ENCODE measurements at places on chromosomes 11 and 22. TPM values are rescaled to one million over a fixed set of nuclear protein-coding genes. Genes with fewer than 3 reads are reported as not detected.

Gene USH1C
- not detected for total RNA-seq

Gene AHNAK
- total RNA-seq, result 737 TPM

GRCh38 chr11:119878990-119879389 is 150.0 kb upstream of the NECTIN1 start:
- DNase-seq, result no peak

DNA sequence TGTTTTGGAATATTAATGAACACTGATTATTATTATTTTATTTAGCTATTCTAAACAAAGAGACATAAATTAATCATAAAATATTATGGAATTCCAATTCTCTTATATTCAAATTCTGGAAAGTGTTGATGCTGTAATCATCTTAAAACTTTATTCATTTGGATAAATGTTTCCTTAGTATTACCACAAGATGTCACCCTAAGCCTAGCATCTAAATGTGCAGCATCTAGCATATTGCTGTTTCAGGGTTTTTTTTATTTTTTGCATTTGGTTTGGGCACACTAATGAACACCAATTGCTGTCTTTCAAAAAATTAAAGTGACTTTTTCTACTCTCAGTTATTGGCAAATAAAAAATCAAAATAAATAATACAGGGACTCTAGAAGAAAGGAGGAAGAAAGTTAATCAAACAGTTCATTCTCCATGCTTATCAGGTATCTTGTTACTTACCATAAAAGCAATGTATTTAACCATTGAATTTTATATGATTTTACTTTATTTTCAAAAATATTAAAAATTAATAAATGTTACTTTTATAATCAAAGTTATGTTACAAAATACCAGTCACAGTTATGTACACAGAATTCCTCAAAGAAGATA is 31.8 kb downstream of the DLG2 start:
- DNase-seq, result peak; percentile 75

GRCh38 chr11:108501396-108501795 is 3.2 kb upstream of the POGLUT3 start:
- peak; percentile 14 for DNase-seq

Gene PGGHG
- total RNA-seq, result 5.3 TPM

GRCh38 chr11:62889484-62890437 is 9.1 kb downstream of the SLC3A2 start:
- DNase-seq, result peak; percentile 51

DNA sequence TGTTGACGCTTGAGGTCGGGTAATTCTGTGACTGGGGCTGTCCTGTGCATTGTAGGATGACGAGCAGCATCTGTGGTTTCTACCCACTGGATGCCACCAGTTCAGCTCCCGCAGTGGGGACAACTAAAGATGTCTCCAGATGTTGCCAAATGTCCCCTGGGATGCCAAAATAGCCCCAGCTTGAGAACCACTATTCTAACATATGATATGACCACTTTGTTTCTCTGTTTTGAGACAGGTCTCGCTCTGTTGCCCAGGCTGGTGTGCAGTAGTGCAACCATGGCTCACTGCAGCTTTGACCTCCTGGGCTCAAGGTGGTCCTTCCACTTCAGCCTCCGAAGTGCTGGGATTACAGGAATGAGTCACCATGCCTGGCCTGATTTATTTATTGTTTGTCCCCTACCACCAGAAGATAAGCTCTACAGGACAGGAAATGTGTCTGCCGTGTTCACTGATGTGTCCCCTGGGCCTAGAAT is 4.4 kb upstream of the MEN1 start:
- no peak for DNase-seq

Gene RAB38
- total RNA-seq, result 1.2 TPM

DNA sequence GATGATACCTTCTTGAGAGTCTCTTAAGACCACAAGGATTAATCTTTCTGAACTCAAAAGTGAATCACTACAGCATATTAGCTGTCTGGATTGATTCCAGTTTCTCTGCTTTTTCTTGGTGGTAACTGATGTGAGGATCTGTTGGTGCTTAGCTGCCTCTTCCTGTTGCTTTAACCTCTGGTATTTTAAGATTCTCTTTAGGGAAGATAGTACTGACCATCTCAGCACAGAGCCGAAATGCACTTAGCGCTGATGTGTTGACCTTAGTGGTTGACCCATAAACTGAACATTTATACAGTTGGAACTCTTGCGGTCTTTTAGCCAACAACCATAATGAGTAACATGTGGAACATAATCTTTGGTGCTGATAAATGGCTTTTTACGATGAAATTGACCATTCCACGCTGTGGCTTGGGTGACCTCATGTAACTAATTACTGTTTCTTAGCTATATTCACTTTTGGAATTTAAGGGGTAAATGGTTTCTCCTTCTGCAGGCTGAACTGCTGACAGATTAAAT is 33.7 kb downstream of the APLP2 start:
- DNase-seq, result peak; percentile 94

GRCh38 chr11:284105-285020 is 4.6 kb upstream of the PGGHG start:
- DNase-seq, result no peak

- DNase-seq, result peak; percentile 85
Observed at GRCh38 chr11:70244698-70245097, 25.8 kb upstream of the PPFIA1 start.

DNA sequence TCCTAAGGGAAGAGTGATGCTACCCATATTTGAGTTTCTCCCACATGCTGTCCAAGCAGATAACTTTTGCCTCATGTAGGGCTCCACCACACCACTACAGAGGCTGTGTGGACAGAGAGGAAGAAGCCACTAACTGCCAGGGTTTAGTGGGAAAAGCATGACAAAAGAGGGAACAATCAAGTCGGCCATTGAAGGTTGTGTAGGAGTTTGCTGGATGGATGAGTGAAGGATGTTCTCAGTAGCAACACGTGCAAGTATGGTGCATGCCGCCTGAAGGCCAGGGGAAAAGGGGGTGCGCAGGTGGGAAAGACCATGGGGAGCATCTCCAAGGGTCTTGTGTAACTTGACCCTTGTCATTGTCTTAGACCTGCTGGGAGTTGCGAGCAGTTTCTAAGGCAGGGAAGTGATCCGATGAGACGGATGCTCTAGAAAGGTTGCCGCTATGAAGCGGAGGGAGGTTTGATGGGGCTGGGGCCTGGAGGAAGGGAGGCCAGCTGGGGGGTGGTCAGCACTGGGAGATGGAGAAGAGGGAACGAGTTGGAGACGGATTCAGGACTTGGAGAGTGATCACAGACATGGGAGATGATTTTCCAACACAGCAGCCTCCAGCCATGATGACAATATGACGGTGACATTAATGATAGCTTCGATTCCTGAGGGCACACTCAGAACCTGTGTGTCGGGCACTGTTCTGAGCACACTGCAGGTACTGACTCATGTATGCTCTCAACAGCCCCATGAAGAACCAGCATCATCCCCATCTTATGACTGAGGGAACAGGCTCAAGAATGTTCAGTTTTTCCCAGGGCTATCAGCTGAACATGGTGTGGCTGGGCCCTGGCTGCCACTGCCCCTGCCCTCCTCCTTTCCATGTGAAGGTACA is 53.7 kb downstream of the CD6 start:
- no peak for DNase-seq

DNA sequence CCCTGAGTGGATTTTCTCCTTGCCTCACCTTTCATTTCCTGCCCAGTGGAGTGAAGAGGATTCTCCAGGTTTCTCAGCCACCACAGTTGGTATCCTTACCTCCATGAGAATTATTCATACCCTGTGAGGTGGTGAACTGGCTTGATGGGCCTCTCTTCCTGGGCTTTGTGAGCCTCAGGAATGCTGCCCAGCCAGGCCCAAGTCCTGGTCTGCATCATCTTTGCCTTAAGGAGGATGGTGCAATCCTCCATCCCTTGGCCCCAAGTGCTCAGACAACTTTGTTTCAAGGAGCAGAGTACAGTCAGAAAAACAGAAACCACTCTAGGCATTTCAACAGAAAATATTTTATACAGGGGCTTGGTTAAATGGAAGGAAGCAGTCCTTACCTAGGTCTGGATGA is 114.2 kb upstream of the CADM1 start:
- no peak for DNase-seq

DNA sequence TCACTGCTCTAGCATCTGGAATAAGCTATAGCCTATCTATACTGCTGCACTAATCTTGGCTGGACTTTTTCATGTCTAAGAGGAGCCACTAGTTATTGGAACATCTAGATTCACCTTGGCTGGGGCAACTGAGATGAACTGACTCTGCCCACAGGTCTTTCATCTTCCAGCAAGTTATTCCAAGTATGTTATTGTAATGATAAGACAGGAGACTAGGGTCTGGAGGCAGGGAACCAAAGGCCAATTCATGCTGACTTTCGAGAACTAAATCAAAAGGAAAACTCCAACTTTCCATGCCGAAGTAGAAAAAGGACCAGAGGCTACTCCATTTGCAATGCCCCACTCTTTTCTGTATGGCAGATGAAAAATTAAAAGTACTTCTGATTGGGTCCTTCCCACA is 1243.0 kb upstream of the RAG2 start:
- DNase-seq, result peak; percentile 5

DNA sequence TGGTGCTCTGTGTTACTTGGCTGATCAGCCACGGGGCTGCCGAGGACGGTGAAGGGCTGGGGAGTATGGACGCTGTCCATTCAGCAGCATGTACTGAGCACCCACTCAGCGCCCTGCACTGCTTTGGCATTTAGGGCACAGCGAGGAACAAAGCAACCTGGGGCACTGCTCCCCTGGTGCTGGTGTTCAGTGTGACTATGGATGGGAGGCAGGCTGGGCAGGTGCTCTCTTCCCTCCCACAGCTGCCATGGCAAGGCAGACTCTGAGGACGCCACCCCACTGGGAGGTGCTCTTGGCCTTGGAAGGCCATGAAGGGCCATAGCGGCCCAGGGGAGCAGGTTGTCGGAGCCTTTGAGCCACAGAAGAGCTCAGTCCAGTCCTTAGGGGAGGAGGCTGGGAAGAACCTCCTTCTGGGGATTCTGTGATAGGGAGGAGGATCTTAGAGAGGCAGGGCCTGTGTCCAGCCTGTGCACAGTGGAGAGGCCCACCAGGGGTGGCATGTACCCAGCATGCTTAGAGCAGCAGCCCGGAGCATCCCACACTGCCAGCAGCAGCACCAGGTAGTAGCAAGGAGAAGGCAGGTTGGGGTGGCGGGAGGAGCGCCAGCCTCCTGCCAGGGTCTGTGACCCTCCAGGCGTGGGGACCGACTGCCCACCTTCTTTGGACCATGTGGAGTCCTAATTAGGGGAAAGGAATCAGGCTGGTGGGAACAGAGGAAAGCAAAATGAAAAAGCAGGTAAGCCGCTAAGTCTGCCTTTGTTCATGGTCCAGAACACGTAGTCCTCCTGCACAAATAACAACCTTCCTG is 141.8 kb downstream of the MPPED1 start:
- DNase-seq, result no peak

DNA sequence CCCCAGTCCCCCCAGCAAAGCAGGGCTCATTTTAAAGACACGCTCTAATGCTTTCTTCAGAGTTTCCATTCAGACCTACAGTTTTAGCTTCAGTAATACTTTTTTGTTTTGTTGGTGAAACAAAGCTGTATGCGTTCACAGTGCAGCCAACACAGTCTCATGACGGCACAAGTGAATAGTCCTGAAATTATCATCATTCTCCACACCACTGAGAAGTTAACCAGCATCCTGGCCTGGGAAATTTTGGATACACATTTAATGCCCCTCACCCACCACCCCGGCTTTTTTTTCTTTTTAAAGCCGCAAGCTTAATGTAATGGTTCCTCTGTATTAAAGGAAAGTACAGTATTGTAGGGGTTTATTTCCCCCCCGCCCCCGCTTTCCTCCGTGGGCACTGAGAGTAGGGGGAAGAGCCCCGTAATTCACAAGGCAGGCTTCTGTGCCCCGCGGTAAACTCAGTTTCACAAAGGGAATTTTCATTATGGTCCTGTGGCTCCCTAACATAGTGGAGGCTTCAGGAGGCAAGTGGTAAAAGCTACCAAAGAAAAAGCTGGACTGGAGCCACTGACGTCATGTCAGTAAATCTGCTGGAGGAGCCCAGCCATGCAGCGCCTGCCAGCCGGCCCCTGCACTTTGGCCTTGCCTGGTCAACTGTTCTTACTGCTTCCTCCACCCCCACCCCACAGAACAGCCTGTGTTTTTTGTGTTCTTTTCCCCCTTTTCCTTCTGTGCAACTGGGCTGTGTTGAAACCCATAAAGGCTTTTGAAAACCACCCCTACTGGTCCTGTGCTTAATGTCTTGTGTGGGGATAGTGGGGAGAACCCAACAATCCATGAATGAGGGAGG is 18.2 kb downstream of the TEAD1 start:
- DNase-seq, result peak; percentile 96

- no peak for DNase-seq
Observed at GRCh38 chr22:32043391-32043790, 330 bp downstream of the SLC5A1 start.

GRCh38 chr11:121767433-121767832 is 314.7 kb upstream of the SORL1-AS1 start:
- DNase-seq, result peak; percentile 10

DNA sequence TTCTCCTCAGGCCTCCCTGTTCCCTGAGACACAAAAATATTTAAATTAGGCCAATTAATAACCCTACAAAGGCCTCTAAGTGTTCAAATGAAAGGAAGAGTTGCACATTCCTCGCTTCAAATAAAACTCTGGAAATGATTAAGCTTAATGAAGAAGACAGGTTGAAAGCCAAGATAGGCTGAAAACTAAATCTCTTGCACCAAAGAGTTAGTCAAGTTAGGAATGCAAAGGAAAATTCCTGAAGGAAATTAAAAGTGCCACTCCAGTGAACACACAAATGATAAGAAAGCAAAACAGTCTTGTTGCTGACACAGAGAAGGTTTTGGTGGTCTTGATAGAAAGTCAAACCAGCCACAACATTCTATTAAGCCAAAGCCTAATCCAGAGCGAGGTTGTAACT is 574.4 kb downstream of the OPCML start:
- DNase-seq, result no peak

Gene KRTAP5-10
- total RNA-seq, result not detected

- no peak for DNase-seq
Observed at GRCh38 chr11:47207459-47207858, 7.3 kb upstream of the DDB2 start.

Gene RAG1
- total RNA-seq, result 1.1 TPM

DNA sequence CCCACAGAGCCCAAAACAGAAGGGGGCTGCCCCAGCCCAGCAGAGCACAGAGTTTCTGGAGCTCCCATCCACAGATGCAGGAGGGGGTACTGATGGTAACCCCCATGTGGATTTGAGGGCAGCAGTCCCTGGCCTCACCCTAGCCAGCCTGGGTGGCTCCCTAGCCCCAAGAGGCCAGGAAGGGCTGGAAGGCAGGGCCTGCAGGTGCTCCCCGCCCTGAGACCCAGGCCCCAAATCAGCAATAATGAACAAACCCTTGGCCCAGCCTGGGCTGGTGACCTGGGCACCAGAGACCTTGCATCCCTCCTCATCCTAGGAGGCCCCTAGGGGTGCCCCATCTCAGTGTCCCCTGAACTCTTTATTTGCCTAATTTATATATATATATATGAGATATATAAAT is 61.6 kb downstream of the MORC2 start:
- no peak for DNase-seq

Gene TNNI2
- not detected for total RNA-seq

DNA sequence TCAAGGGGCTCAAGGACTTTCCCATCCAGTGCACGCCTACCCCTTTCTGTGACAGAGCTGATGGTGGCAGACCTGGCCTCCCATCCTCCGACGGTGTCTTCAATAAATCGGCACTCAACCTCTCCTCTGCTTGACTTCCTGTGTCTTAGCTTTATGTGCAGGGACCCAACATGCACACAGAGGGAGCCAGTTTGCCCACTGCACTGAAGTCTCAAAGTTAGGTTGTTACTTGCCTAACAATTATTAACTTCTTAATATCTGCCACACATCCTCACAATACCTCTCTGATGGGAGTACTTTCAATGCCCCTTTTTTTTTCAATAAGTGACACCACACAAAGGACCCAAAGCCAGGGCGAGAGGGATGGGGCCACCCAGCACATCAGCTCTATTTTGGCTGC is 3.6 kb downstream of the IZUMO1R start:
- DNase-seq, result no peak

Gene KCNE3
- 0.18 TPM for total RNA-seq

Gene ZBED5
- total RNA-seq, result 30.3 TPM

All from fibroblast of the aortic adventitia (primary cell).